ENCODE measurements at places on chromosomes 13 and 19.

- peak; percentile 81 for DNase-seq
These were observed 74.8 kb downstream of the SLC7A1 start for GRCh38 chr13:29520671-29521070.

DNA sequence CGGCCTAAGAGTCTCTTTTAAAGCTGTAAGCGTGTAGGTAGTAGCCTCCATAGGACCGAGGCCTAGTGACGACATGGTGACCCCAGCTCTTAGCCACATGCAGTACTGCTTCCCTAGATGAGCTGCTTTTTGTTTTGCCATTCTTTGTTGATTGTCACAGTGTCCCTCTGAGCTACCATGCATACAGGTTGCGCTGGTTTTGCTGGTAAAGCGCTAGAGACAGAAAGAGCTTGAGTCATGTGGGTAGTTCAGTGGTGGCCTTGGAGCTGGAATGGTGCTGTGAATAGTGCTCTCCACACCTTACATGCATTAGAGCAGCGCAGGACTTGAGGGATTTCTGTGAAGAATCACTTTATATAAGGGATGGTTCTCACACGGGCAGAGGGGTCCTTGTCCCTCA lies 5.1 kb downstream of the HNRNPM start:
- DNase-seq: no peak

GRCh38 chr13:37446503-37446902 lies 152.1 kb downstream of the POSTN start:
- peak; percentile 95 for DNase-seq

DNA sequence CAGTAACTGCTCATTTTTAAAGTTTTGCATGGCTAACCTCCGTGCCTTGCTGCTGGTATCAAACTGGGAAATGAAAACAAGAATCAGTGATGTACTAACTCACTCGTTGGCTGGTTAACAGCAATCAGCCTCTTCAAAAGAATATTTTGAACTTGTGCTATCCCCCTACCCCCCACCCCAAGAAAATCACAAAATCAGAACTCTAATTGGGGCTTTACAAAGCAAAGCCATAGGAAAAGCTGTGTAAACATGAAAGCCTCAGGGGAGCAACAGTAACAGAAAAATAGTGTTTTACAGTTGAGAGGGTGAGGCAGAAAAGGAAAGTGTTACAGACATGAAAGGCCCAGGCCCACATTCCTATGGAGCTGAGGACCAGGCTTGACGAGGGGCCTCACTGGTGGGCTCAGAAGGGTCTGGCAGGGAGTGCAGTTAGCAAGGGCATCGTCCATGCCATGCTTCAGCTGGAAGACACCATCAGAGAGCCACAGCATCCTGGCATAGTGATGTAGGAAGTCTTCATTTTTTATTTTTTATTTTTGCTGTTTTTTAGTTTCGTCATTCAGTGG lies 217.6 kb downstream of the PCCA start:
- no peak for DNase-seq

GRCh38 chr13:34364633-34365032 lies 546.7 kb downstream of the RFC3 start:
- DNase-seq: peak; percentile 65

DNA sequence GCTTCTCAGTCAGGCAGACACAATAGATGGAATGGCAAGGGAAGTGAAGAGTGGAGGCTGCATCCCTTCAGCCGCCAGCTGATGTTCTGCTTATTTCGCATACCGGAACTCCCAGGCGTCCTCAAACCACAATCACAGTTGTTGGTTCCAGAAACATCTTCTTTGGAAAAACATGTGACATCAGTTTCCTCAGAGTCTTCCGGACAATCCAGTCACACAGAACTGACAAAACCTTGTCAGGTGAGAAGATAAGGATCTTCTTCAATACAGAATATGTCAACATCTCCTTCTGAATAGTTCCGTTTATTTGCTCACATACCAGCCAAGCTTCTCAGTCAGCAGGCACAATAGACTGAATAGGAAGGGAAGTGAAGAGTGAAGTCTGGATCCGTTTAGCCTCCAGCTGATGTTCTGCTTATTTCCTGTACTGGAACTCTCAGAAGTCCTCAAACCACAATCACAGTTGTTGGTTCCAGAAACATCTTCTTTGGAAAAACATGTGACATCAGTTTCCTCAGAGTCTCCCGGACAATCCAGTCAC lies 45.1 kb upstream of the CEACAM21 start:
- peak; percentile 10 for DNase-seq

DNA sequence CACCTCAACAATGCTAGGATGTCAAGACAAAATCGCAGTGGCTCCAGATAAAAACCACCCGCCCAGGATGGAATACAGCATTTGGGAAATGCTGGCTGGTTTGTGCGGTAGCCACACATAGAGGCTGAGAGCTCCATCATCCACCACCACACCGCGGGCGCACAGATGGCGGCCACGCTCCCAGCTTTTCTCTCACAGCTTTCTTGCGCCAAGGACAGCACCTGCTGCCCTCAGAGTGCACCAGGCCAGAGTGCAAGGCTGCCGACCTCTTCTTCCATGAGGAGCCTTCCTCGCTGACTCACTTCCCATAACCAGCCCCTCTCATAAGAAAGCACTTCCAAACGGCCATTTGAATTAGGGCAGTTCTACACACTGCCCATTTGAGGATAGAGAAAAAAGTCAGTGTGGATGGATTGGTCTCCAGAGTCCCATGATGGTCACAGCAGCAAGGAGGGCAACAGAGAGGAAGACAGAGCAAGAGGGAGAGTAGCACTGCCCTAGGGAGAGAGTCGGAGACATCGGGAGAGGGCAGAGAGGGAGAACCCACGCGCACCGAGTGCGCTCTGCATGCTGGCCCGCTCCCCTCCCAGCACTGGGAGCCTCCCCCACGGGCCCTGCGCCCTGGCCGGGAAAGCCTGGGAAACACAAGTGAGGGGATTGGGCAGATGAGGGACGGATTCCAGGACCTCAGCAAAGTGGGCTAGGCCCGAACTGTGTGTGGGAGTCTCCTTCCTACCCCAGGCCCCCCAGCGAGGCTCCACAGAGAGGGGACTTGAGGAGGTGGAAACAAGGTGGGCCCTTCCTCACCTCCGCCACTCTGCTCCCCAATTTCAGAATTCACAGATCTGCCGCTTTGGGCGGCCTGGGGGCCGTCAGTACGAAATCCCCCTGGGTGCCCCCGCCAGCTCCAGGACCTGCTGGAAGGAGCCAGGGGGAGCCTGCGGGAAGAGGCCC lies 156.9 kb downstream of the USP12 start:
- DNase-seq: no peak

- DNase-seq: no peak
These were observed 27.8 kb upstream of the OR1M1 start for GRCh38 chr19:9058905-9059667.

- no peak for DNase-seq
These were observed 79.1 kb downstream of the ATP11A start for GRCh38 chr13:112768795-112769481.

- no peak for DNase-seq
These were observed 30.7 kb upstream of the VSTM2B start for GRCh38 chr19:29495091-29495490.

- DNase-seq: peak; percentile 89
These were observed 43.2 kb downstream of the ZNF571 start for GRCh38 chr19:37551129-37551993.

- no peak for DNase-seq
These were observed 106.5 kb downstream of the TEX26 start for GRCh38 chr13:31038834-31039552.

GRCh38 chr19:13833330-13834243 lies 38.3 kb downstream of the ZSWIM4 start:
- peak; percentile 96 for DNase-seq

- peak; percentile 42 for DNase-seq
These were observed 8.2 kb downstream of the ATP11A start for GRCh38 chr13:112697756-112698655.

DNA sequence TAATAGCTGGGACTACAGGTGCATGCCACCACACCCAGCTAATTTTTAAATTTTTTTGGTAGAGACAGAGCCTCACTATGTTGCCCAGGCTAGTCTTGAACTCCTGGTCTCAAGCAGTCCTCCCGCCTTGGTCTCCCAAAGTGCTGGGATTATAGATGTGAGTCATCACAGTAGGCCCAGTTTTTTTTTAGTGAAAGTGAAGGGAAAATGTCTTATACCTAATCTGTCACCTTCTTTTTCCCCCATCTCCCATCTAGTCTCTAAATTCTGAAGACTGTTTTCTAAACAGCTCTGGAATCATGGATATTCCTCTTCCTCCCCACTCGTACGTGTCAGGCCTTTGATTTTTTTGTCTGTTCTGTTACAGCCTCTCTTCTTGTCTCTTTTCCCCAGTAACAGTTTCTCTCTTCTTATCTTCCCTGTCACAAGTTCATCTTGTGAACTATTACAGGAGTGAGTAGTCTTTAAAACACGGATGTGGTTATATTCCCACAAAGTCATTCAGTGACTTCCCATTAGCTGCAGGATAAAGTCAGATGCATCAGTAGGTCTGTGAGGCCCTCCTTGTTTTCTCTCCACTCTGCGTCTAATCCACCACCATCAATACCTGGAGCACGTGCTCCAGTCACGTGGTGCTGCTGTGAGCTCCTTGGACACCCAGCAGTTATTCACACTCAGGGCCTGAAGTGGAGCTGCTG lies 2.9 kb downstream of the CDC16 start:
- no peak for DNase-seq

- peak; percentile 40 for DNase-seq
These were observed 28.0 kb upstream of the WASF3 start for GRCh38 chr13:26529441-26529840.

DNA sequence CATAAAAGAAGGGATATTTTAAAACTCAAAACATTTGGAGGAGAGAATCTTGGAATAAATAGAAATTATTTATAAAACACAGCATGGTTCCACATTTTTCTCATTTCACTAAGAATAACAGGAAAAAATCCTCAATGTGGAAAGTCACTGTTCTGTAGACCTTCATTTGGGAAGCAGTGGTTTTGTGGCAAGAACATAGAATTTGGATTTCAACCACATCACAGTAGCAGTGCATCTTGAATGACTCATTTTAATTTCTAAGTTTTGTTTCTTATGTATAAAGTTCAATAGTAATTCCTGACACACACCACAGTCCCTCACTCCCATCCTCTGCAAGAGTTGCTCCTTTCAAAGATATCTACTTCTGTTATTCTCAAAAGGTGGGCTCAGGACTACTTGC lies 264.0 kb downstream of the ENOX1 start:
- DNase-seq: peak; percentile 42
